GM12891 (cell line): ENCODE measurements at places on chromosomes 7 and 10.

DNA sequence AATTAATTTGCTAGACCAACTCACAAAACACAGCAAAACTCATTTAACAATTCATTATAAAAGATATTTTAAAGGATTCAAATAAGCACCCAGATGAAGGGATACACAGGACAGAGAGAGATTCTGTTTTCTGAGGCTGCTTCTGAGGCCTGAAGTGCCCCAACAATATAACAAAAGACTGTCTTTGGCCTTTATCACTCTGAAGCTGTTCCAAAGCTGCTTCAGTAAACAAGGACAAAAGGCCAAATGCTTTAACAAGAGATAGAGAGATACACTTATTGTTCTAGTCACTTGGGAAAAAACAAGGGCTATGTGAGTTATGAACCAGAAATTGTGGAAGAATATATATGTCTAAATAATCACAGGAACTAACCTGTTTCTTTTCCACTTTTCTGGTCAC, 223.7 kb downstream of the CXCL12 start:
- no peak for DNase-seq

DNA sequence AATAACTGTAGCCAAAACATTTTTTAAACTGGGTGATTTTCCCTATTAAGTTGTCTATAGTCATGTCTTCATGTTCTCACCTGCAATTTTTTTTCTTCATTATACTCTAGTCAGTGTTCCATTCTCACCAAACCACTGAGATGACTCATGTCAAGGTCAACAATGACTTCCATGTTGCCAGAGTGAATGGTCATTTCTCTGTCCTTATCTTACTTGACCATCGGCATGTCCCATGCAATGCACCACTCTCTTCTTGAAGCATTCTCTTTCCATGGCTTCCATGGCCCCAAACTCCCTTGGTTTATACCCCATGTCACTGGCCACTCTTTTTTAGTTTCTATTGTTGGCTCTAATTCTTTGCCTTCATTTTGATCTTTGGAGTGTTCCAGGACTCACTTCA, 173.9 kb downstream of the PPP1R17 start:
- DNase-seq: no peak

GRCh38 chr7:132709971-132710567, 133.8 kb upstream of the PLXNA4 start:
- no peak for DNase-seq

DNA sequence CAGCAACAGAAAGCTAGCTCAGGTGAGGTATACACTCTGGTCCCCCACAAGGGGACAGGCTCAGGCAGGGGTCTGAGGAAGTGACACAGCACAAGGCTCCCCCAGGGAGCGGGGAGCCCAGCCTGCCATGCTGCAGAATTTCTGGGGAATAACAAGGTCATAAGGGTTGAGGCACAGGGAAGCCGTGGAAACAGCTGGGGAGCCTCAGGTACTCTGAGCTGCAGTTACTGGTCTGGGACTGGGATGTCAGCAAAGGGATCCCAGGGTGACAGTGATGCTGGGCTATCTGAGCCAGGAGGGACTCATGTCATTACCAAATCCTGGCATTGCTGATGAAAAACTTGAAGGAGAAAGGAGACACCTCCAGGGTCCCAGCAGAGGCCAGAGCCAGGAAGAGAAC, 64.4 kb upstream of the NANOS1 start:
- DNase-seq: no peak

GRCh38 chr10:37488792-37489657, 363.6 kb downstream of the ANKRD30A start:
- no peak for DNase-seq

GRCh38 chr10:97760461-97761257, 11.1 kb downstream of the SFRP5 start:
- DNase-seq: no peak

DNA sequence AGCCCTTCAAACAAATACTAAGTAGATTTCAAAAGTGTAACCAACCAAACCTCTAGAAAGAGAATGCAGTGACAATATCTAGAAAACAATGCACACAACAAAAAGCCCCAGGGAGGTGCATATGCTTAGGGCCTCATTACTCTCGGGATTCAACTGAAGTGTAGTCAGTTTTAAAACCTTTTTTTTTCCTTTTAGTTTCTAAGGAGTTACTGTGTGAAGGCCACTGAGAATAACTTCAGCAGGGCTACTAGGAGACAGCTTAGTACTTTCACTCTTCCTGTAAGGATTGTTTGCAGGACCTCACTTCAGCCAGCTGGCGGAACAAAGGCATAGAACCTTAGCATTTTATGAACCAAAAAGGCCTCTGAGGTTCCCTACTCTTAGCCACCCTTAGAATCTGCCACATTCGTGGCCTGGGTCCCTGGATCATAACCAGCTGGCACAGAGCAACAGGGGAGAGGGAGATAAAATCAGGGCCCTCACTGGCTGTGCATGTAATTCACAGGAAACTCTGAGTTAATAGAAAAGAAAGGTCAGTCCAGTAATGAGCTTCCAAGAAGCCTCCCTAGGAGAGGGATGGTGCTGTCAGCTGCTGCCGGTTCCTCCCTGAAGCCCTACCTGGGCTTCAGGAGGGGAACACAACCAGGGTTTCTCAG, 3.6 kb downstream of the VOPP1 start:
- DNase-seq: no peak

DNA sequence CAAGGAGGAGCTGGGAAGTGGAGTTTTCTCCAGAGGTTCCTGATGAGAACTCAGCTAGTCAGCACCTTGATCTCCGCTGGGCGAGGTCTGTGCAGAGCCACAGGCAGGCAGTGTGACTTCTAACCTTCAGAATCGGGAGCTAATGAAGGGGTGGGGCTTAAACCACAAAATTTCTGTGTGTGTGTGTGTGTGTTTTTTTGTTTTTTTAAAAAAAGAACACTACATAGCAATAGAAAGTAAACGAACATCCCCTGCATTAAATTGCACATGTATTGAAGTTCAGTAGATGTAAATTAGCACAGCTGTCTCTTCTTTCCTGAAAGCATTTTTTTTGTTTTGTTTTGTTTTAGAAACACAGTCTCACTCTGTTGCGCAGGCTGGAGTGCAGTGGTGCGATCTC, 46.2 kb downstream of the RBM17 start:
- no peak for DNase-seq

GRCh38 chr10:59006511-59007306, 169.7 kb upstream of the PHYHIPL start:
- DNase-seq: no peak
